WERI-Rb-1 (cell line): ENCODE measurements at places on chromosomes 3 and 15.

DNA sequence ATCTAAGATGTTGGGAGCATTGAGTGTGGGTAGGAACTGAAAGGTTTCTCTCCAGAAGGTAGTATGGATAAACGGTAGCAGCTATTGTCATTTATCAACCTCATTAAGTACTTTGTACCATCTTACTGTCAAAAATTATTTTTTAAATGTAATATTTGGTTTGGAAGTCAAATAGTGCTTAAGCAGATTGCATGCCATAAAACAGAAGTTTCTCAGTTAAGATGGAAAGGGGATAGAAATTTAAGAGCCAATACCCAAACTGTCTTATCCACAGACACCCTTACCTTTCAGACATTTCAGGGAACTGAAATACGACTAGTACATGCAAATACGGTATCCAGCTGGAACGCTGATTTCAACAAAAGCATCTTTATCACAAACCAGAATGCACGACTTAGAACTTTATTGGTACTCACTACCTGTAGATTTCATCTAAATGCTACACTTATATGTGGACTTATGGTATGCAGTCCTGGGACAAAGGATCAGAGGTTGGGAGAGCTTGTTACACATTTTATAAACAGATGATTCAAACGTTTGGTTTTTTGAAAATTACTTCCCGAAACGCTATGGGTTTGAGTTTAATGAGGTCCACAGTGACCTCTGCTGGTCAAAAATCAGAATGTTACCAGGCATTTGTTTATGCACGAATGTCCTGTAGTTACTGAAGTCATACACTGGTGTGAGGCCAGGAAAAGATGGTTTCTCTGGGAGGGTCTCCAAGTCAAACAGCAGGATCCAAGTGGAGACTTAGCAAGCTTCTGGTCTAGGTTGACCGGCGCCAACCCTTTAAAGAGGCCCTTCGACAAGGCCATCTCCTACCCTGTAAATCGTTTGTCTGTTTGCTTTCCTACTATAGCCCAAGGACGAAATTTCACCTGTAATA, 45.7 kb upstream of the DUT start:
- peak; percentile 56 for DNase-seq

- DNase-seq, result no peak
Measured at GRCh38 chr3:188330138-188330537, 176.2 kb downstream of the LPP start.

DNA sequence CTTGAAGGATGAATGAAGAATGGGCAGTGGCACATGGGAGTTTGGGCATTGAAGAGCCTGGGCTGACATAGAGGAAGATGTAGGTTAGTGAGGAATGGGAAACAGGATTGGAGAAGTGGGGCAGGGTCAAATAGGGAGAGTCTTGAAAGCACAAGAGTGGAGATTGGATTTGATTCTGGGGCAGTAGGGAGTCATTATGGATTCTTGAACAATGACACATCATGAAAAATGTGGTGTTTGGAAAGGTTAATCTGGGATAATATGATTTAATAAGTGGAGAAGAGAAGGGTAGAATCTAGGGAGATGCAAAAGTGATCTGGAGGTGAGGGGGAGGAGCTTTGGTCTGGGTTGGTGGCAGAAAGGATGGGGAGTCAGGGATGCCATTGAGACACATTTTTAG, 45.4 kb upstream of the ROPN1 start:
- no peak for DNase-seq

DNA sequence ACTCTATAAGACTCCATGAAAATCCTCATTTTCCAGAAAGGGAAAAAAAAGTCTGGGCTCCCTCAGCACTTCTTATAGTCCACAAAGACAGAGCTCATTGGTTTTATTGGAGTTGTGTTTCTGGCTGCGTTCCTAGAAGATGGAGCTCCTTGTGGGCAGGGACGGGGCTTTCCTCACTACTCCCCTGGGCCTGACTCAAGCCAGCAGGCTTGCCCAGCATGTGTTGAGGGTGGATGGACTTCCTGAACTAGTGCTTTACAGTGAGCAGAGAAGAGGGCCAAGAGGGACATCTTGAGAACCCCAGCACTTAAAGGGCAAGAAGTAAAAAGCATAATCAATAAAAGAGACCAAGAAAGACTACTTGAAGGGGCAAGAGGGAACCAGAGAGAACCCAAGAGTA, 43.2 kb upstream of the EPHB1 start:
- no peak for DNase-seq

- peak; percentile 13 for DNase-seq
Measured at GRCh38 chr3:178320456-178321351, 215.5 kb upstream of the KCNMB2 start.

GRCh38 chr3:195508185-195508584, 34.9 kb downstream of the PPP1R2 start:
- no peak for DNase-seq

GRCh38 chr3:13700362-13700761, 151.4 kb downstream of the FBLN2 start:
- DNase-seq, result no peak

- DNase-seq, result peak; percentile 36
Measured at GRCh38 chr3:121111914-121112612, 204.1 kb downstream of the STXBP5L start.

GRCh38 chr15:85849946-85850345, 55.2 kb upstream of the KLHL25 start:
- DNase-seq, result no peak

DNA sequence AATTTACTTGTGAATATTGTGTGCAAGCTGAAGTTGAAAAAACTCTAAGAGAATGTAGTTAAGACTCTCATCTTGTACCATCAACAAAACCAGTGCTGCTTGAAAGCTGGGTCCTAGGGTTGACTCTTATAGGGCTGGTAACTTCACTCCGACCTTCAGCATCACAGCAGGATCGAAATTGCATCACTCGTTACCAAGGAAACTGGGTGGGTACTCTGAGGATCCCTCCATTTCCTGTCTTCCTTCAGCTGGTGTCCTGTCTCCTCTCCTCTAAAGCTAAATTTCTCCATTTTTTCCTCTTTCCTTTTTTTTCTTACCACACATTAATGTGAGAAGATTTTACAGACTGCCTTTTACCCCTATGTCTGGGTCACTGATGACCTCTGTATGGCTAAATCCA, 3.0 kb upstream of the APH1B start:
- no peak for DNase-seq

GRCh38 chr3:160486459-160486869, 36.9 kb upstream of the TRIM59 start:
- no peak for DNase-seq

- DNase-seq, result no peak
Measured at GRCh38 chr3:117874904-117875874, 1159.5 kb downstream of the IGSF11 start.

- DNase-seq, result no peak
Measured at GRCh38 chr15:87224404-87224803, 1032.1 kb downstream of the NTRK3 start.

- DNase-seq, result no peak
Measured at GRCh38 chr3:4856986-4857385, 122.3 kb upstream of the BHLHE40 start.

- DNase-seq, result peak; percentile 91
Measured at GRCh38 chr3:48301020-48301799, 32.3 kb downstream of the SPINK8 start.

DNA sequence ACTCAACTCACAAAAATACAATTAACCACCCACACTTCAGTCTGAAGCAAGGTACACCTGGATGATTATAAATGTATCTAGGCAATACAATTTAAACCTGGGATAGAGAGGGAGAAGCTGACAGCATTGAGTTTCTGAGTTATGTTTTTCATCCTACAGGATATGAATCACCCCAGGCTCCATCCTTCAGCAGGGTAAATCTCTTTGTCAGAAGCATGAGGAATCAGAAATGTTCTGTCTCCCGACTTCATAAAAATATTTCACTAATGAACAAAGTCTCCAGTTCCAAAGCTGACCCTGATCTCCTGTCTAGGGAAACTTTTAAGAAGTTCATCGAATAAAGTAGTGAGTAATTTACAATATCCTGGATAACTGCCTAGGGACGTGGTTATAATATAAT, 25.5 kb upstream of the FRMD4B start:
- DNase-seq, result no peak

GRCh38 chr15:60325905-60326304, 71.9 kb downstream of the ANXA2 start:
- no peak for DNase-seq

GRCh38 chr15:79598639-79599038, 166.5 kb downstream of the MINAR1 start:
- DNase-seq, result no peak

GRCh38 chr3:196115678-196116083, 33.8 kb upstream of the TFRC start:
- DNase-seq, result no peak

GRCh38 chr15:38297623-38298388, 45.2 kb downstream of the SPRED1 start:
- no peak for DNase-seq

DNA sequence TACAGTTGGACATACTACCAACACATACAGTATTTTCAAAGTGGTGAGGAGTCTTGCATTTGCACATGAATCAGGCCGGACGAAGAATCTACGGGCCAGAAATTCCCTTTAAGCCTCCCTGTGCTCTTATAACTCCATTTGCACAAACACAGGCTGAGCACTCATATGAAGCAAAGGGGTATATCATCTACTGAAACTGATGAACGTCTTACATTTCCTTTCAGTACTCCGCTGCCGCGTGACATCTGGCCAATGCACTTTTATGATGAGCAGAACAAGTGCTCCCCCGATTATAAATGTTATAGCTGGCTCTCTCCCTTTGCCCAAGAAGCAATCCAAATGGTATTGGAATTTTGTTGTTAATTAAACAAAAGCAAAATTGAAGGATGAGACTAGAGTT, 110.3 kb upstream of the ICE2 start:
- peak; percentile 44 for DNase-seq

DNA sequence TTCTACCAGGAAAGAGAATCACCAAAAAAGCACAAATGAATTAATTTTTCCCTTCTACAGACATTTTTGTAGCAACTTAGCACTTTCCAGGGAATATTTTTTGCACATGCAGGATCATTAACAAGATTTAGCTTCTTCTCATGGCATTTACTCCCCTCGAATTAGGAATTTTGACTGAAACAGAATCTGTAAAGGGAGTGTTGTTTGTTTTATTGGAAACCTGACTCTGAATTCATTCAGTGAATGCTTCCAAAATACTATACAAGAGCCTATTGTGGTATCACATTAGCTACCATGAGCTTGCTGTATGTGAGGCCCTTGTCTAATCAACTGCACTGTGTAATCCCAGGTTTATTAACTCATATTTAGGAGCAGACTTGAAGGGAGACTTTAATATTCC, 130.4 kb upstream of the ATP10A start:
- DNase-seq, result no peak

DNA sequence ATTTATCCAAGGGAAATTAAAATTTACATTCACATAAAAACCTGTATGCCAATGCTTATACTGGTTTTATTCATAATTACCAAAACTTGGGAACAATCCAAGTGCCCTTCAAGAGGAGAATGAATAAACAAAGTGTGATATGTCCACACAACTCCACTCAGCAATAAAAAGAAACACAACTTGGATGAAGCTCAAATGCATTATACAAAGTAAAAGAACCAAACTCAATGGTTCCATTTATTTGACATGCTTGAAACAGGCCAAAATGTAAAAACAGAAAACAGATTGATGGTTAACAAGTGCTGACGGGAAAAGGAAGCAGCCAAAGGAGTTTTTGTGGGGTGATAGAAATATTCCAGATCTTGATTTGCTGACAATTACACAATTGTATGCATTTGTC, 23.5 kb downstream of the OCA2 start:
- DNase-seq, result no peak

DNA sequence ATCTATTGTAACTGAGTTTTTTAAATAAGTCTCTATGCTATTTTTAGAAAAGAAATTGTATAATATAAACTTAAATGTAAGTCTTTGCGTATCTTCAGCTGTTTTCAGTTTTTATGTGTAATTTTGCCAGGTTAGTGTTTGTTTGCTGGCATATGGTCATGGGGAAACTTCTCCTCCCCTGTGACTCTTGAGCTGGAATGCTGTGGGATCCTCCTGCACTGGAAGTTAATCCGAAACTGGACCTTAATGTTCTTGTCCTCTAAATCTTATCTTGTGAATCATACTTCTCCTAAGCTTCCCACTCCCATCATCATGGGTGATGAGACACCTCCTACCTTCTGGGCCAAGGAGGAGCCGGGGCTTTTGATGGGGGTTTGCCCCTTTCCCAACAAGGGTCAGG, 52.4 kb upstream of the CHST2 start:
- DNase-seq, result no peak

- no peak for DNase-seq
Measured at GRCh38 chr3:63051920-63052319, 176.7 kb upstream of the CADPS start.

GRCh38 chr15:95636107-95636506, 694.4 kb upstream of the NR2F2 start:
- DNase-seq, result no peak

DNA sequence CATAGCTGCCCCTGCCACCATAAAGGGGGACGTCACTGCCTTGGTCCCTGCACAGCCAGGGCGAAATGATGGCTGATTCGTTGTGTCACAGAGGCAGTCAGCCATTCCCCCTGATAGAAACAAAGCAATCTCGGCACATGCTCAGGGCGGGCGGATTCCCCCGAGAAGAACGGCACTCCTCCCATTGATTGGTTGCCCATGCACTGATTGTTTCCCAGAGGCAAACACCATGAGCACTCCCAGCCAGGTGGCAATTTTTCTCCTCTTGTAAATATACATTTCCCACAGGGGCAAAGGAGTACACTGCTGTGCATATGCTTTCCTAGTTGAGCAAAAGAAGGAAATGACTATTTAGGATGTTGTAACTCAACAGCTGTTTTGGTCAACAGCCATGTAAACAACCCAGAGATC, 56.5 kb downstream of the KY start:
- no peak for DNase-seq

DNA sequence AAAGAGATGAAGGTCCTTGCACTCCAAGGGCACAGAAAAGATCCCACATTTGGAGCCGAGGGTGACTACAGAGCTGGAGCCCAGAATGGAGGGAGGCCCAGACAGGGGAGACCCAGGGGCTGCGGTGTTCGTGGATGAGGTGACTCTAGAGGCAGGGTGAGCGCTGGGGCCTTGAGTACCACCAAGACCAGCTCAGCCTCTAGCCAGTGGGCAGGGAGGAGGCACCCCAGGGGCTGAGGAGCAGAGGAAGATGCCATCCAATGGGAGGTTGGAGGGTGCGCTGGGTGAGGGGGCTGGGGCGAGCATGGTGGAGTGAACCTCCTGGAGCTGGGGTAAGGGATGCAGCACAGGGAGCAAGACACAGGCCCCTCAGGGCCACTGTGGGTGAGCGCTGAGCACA, 13.3 kb downstream of the RRP9 start:
- DNase-seq, result no peak

GRCh38 chr3:108292450-108292849, 3.9 kb upstream of the HHLA2 start:
- no peak for DNase-seq

- no peak for DNase-seq
Measured at GRCh38 chr15:39345176-39345575, 235.7 kb upstream of the THBS1 start.

- peak; percentile 47 for DNase-seq
Measured at GRCh38 chr3:20930034-20930433, 744.0 kb upstream of the SGO1 start.

- no peak for DNase-seq
Measured at GRCh38 chr3:72177075-72178050, 392.4 kb upstream of the PROK2 start.
